COR-L47 (cell line): ENCODE measurements at places on chromosomes 6 and 20.

DNA sequence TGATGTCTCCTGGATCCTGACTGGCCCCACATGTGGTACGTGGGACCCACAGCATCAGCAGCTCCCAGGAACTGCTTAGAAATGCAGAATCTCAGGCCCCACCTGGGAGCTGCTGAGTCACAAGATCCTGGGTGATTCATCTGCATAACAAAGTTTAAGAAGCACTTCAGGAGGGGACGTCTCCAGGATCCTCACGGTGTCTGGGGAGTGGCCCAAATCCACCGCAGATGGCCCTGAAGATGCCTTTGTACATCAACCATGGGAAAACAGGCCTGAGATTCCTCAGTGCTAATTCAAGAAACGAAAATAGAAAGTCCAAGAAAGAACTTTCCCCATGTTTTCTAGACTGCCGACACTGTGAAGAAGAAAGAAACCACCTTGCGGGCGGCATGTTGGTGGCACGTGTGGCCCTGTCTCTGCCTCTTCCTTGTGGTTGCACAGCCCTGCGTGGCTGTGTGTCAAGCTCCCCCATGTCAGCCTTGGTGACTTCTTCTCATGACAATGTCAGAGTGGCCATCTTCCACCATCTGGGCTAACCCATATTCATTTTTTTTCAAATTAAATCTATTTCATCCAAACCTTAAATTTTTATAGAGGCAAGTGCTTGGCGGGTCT, 26.1 kb downstream of the RRBP1 start:
- no peak for DNase-seq

GRCh38 chr20:2305946-2306345, 10.1 kb downstream of the TGM3 start:
- DNase-seq = peak; percentile 95

GRCh38 chr6:44126320-44127149, 717 bp downstream of the MRPL14 start:
- DNase-seq = no peak

- DNase-seq = no peak
Measured at GRCh38 chr6:129276986-129277385, 394.0 kb downstream of the LAMA2 start.

GRCh38 chr6:136564180-136564579, 14.0 kb upstream of the MAP7 start:
- DNase-seq = no peak

DNA sequence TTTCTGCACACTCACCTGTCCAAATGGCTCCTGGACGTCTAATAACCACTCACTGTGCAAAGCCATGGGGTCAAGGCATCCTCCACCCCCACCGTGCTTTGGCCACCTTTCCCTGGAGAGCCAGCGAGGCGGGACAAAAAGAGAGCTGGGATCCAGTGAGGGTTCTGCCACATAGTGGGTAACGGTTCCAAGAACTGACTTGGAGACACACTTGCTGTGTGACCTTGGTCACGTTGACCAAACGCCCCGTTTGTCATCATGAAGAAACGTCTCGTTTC, 287.2 kb downstream of the TFAP2C start:
- no peak for DNase-seq

GRCh38 chr6:43940071-43940392, 170.0 kb downstream of the VEGFA start:
- no peak for DNase-seq

GRCh38 chr20:50062006-50062838, 50.7 kb downstream of the UBE2V1 start:
- DNase-seq = no peak

DNA sequence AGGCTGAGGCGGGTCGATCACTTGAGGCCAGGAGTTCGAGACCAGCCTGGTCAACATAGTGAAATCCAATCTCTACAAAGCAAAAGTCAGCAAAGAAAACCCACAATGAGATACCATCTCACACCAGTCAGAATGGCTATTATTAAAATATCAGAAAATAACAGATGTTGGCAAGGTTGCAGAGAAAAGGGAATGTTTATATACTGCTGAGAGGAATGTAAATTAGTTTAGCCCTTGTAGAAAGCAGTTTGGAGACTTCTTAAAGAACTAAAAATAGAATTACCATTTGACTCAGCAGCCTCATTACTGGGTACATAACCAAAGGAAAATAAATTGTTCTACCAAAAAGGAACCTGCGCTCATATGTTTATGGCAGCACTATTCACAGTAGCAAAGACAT, 16.7 kb upstream of the GCM1 start:
- DNase-seq = no peak

- DNase-seq = no peak
Measured at GRCh38 chr6:94323853-94324252, 904.5 kb upstream of the EPHA7 start.

DNA sequence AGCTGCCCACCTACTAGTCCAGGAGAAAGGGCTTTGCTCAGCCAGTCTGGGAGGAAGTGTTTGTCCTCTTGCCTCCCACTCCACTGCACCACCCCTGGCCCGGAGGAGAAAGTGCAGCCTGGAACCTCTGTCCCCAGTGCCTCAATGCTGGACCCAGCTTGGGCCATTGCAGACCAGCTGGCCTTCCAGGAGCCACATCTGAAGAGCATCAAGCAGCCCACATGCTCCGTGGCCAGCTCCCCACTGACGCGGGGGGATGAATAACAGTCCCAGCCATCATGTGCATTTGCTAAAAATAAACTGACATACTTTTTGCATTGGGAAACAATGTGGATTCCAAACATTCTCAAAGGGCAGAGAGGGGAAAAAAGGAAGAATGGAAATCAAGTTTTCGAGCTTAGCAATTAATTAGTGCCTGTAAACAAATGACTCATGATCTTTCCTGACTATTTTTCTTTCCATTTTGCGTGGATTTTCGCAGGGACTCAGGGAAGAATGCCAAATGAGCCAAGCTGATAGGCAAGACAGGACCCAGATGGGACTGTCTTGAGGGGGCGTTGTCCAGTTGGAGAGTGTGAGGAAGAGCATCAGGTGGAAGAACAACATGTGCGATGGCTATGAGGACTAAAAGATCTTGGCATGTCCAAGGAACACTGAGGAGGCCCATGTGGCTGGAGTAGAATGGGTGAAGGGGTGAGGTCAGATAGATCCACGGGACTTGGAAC, 34.1 kb downstream of the CEBPB start:
- DNase-seq = no peak

DNA sequence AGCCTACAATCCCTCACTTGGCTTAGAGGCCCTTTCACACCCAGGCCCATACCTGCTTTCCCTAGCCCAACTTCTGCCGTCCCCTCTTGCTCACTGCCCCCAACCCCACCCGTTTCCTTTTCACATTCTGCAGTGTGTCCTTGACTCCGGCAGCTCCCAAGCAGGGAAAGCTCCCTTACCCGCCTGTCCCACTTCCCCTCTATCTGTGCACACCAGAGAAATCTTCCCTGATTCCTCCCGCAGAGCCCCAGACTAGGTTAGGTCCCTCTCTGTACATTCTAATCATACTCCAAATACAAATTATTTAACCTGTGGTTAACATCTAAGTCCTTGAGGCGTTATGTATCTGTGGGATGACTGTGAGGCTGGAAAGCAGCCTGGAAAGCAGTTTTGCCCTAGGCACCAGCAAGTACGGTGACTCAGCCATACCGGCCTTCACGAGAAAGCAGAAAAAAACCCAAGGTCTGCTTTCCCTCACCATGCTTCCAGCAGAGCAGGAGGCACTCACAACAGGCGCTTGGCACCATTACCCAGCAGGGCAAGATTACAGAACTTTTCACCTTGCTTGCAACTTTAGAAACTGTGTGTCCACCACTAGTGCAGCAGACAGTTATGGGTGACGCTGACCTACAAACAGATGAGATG, 22.3 kb downstream of the ELOVL5 start:
- no peak for DNase-seq
